Stimulated activated CD4-positive, alpha-beta T cell treated with anti-CD3 and anti-CD28 coated beads, Interleukin-1b, Interleukin-23, amount 100 ng/mL, for 1 hour (primary cell): ENCODE measurements at places on chromosomes 16 and 17.

- DNase-seq: no peak
Observed at GRCh38 chr17:65664266-65664665, 102.8 kb upstream of the AXIN2 start.

DNA sequence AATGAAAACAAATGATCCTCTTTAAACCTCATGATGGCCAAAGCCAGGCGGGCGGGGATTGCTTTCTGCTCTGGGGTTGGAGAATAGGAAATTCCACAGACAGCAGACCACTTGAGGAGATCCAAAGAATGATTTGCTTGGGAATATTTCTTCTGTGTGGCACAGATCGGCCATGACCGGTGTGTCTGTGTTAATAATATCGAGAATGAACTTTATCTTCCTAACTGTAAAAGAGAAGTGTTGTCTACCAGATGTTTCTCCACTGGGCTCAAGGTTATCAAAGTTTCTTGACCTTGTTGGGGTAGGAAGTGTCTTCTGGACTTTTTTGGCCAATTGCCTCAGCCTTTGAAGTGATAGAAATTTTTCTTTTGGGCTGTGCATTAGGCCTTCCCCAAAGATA is 186.6 kb upstream of the ZFHX3 start:
- no peak for DNase-seq

DNA sequence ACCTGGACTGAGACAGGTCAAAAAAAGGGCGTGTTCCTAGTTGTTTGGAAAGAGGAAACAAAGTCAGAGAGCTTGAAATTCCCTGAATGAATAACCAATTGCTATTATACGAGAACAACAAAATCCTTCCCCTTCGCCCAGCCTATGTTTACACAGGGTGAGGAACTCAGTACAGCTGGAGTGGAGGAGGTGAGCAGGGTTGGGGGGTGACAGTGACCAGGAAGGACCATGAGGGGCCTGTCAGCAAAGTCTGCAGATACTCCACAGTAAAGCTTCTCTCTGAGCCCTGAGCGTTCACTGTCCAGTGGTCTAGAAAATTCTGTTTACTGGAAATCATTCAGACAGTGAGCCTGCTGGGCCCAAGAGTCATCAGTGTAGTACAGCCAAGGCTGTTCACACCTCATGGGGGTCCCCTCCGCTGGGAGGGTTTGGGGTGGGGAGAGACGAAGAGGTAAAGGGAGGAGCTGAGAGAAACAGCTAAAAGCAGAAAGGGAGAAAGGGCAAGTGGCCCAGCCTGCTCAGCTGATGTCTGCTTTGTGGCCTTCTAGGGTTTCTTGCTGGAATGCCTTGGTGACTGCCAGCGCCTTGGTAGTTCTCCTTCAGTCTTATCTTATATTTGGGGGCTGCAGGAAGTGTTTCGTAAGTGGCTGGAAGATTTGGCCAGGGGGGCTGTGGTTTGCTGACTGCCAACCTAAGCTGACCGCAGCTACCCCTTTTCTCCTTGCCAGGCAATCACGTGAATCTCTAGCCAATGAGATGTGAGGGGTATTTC is 5.7 kb downstream of the DUSP3 start:
- no peak for DNase-seq

DNA sequence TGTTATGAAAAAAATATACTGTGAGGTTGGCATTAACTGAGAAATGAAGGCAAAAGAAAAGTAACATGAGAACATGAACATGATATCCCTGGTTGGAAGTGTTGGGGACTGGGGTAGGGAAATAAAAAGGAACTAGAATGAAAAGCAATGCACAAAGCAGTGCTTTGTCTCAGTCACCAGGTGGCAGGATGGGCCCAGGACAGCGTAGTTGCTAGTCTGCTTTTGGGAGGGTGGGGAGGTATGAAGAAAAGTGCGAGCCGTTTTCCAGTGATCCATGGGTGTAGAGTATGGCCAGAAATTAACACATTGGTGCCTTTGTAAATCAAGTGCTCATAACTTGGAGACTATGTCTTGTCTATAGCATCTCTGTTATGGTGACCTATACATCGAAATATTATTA is 662.5 kb upstream of the SALL1 start:
- DNase-seq: no peak

DNA sequence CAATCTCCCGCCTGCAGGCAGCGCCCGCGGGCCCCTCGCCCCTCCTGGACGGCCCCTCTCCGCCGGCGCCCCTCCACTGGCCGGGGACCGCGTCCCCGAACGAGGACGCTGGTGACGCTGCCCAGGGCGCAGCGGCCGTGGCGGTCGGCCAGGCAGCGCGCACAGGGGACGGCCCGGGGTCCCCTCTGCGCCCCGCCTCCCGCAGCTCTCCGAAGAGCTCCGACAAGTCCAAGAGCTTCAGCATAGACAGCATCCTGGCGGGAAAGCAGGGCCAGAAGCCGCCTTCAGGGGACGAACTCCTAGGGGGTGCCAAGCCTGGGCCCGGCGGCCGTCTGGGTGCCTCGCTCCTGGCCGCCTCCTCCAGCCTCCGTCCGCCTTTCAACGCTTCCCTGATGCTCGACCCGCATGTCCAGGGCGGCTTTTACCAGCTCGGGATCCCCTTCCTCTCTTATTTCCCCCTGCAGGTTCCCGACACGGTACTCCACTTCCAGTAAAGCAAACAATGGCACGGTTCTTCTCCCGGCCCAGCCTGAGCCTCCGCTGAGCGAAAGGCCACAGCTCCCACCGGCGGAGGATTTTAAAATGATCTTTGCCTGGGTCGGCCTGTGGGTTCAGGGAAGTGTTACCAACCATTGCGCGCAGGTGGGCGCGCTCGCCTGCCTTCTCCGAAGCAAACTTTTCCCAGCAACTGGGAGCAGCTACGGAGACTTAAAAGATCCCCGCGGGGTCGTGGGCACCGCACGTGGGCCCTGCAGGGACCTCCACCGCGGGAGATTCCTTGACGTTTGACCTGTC is 1.1 kb downstream of the FOXL1 start:
- DNase-seq: no peak

DNA sequence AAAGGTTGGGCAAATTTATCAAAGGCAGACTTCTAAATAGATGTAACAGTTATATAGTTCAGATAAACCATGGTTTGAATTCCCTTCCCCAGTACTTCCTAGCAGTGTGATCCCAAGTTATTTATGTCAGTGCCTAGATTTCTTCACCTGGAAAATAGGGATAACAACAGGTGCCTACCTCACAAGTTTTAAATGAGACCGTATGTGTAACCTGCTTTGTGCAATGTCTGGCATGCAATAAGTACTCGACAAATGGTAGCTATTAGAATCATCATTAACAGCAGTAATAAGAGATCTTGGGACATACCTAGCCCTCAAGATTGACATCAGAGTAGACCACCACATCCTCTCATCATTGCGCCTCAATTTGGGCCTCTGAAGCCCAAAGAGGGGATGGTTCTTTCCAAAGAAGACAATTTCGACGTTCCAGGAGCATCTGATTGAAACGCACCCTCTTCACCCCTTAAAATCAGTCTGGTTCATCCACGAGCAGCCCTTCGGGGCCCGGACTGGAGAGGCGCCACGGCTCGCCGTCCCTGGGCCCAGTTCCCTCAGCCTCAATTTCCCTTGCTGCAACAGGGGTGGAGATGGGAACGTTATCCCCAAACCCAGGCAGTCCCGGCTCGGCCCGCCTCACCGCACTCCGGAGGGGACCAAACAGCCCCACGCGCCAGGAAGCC is 541 bp downstream of the ACACA start:
- DNase-seq: no peak

GRCh38 chr16:50144211-50144610 is 8.9 kb upstream of the TENT4B start:
- no peak for DNase-seq
